ENCODE measurements at places on chromosomes 13 and 19.

- DNase-seq = no peak
Measured at GRCh38 chr13:99367663-99368448, 60.7 kb upstream of the GPR183 start.

- no peak for DNase-seq
Measured at GRCh38 chr13:100214886-100215285, 126.0 kb downstream of the PCCA start.

- no peak for DNase-seq
Measured at GRCh38 chr19:23972161-23972560, 57.5 kb downstream of the ZNF726 start.

DNA sequence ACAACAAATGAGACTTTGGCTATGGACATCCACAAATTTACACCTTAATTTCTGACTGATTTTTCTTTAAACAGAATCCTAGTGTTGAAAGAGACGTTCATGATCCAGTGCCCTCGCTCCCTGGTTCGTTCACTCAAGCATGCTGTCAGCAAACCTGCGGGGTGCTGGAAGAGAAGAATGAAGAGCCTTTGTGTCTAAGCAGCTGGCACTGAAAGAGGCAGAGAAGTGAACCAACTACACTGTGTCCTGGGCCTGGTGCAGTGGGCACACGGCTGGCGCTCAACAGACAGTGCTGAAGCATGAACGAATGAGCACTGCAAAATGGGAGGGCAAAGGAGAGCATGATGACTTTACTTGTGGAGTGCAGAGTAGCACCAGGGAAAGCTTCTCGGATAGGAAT lies 46.8 kb downstream of the MIPEP start:
- no peak for DNase-seq

GRCh38 chr13:25762281-25762680 lies 289.5 kb downstream of the SHISA2 start:
- no peak for DNase-seq

- DNase-seq = no peak
Measured at GRCh38 chr19:35267353-35267817, 1.4 kb upstream of the USF2 start.

GRCh38 chr19:2608602-2608922 lies 93.9 kb downstream of the GNG7 start:
- DNase-seq = no peak

Data from NCI-H1694 (cell line).